ENCODE measurements at places on chromosomes 3 and 15.

DNA sequence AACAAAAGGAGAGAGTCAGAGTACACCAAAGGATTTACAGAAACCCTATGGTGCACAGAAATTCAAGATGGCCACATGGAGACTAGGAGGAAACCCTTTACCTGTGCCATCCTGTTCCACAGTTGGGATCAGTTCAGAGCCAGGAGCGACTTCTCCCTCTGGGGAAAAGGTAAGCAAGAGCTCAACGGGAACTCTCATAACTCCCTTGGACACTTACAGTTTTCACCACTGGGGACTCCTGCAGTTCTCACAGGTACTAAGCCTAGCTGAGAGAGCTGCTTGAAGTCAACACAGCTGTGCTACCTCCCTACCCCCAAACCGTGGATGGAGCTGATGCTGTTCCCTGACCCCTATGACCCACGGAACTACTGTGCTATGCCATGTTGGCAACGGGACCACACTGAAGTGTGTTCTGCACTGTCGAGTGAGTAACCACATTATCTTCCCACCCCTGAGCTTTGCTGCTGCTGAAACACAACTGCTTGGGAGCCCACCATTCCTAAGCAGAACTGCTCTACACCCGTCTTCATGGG lies 606.8 kb downstream of the GBE1 start:
- no peak for DNase-seq

DNA sequence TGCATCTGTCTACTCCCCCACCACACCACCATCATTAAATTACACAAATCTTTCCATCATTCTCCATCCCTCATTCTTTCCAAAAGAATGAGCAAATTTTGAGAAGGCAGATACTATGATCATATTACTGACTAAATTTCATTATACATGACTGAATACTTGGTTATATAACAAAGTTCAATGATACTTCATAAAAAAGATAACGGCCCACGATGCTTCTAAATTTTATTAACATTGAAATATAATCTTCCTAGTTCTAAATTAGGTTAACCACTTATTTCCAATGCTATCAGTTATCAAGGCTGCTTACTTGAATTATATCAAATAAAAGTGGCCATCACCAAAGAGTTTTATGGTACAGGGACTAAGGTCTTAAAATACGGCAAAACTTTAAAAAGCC lies 13.5 kb downstream of the HERC1 start:
- DNase-seq = no peak

DNA sequence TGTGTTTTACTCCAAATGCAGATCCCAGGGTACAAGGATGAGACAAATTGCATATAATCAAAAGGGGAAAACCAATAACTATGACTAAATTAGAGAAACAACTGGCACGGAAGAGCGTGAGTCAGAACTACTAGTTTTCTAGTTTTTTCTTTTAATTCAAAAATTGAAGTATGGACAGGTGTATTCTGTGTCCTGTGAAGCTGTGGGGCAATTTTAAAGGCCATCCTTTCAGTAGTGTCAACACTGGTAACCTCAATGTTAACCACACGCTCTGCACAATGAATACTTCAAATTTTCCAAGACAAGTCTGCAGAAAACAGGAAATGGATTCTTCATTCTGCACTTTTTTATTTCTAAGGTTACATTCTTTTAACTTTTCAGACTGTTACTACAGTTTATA lies 32.5 kb upstream of the GOLGA8A start:
- DNase-seq = no peak

DNA sequence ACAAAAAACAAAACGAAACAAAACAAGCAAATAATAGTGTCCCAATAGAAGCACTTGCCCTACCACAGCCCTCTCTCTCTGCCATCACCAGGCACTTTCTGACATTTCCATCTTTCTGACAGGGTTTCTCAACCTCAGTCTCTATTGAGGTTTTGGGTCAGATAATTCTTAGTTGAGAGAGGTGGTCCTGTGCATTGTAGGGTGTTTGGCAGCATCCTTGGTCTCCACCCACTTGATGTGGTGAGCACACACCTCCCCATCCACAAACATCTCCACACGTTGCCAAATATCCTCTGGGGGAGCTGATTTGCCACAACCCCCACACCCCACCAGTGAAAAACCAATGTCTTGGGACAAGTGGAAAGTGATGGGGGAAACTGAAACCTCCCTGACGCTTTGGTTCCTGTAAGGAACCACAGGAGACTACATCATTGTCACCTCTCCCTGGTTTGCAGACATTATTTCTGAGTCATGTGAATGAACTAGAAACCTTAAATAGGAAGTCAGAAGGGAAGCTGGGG lies 733.7 kb upstream of the CFAP20DC start:
- no peak for DNase-seq

GRCh38 chr3:38758557-38758956 lies 57.5 kb downstream of the SCN10A start:
- DNase-seq = no peak
